Lung (tissue), 17 donors: ENCODE measurements at places on chromosomes 6 and 20.
A peak's percentile ranks its signal among the peaks of the same experiment; 100 is the strongest.

DNA sequence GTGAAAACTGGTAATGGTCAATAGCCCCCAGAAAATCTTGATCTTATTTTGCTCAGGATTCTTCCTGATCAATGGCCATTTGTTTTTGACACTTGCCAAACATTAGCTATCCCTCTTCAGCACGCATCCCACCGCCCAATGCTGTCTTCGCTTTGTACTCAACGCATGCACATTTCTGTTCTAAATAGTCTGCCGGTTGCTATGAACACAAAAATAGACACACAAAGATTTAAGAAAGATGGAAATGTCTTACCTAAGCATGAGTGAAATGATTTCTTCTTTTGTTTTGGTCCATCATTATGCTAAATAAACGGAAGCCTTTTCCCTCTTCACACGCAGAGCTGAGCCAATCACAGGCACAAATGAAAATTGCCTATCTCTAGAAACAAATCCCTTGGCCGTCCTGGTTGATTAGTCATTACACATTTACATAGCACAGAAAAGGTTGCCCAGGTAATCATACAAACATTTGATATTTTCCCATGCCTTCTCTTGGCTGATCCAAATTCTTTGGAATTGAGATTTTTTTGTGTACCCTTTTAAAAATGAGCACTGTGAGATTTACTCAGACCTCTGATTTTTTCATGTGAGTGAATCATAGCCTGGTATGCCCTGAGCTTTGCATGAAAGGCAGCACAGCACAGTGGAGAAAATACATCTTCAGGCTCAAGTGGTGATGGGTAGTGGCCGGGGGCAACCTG lies 70.5 kb upstream of the FAM184A start:
- DNase-seq = no peak

- DNase-seq = no peak
Observed at GRCh38 chr6:168371981-168372711, 52.6 kb upstream of the DACT2 start.

GRCh38 chr6:169776379-169776778 lies 25.0 kb downstream of the ERMARD start:
- no peak for DNase-seq

GRCh38 chr20:1491860-1492642 lies 831 bp upstream of the SIRPB2 start:
- no peak for DNase-seq

DNA sequence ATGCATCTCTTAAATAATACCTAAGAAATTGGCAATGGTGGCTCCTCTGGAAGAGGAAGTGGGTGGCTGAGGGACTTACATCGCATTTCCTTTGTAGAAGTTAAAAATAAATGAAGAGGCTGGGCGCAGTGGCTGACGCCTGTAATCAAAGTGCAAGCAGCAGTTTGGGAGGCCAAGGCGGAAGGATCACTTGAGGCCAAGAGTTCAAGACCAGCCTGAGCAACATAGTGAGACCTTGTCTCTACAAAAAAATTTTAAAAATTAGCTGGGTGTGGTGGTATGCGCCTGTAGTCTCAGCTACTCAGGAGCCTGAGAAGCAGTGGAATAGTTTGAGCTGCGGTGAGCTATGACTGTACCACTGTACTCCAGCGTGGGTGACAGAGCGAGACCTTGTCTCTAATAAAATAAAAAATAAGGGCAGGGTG lies 12.2 kb upstream of the NCOA3 start:
- DNase-seq = no peak

- DNase-seq = no peak
Observed at GRCh38 chr6:168238159-168238909, 81.2 kb downstream of the DACT2 start.

DNA sequence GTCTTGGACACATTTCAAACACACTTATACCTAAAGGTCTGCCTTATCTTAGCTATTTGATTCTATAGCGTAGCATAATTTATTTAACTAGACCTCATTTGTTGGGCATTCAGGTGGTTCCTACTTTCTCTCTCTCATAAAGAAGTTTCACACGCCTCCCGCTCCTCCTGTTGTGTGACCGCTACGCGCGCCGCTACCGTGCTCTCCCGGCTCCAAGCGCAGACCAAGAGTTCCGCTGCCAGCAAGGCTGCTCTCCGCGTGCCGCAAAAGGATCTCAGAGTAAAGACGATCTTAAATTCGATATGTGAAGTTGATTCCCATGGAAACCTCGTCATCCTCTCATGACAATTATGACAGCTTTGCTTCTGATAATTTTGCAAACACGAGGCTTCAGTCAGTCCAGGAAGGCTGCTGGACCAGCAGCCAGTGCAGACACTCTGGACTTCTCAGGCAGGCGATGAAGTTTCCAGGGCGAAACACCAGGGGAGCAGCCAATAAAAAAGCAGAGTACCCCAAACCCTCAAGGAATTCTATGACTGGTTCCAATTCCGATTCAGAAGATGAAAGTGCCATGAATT lies 20.4 kb downstream of the PRSS16 start:
- DNase-seq = no peak

GRCh38 chr6:133298335-133298734 lies 57.2 kb downstream of the EYA4 start:
- DNase-seq = no peak

- DNase-seq = peak; percentile 80
Observed at GRCh38 chr6:44264154-44265006, 971 bp downstream of the NFKBIE start.

GRCh38 chr6:10256113-10256690 lies 158.7 kb downstream of the TFAP2A start:
- DNase-seq = no peak

- DNase-seq = no peak
Observed at GRCh38 chr6:156021746-156022396, 566.2 kb upstream of the NOX3 start.

GRCh38 chr6:148509800-148510581 lies 167.4 kb downstream of the SASH1 start:
- DNase-seq = peak; percentile 91

DNA sequence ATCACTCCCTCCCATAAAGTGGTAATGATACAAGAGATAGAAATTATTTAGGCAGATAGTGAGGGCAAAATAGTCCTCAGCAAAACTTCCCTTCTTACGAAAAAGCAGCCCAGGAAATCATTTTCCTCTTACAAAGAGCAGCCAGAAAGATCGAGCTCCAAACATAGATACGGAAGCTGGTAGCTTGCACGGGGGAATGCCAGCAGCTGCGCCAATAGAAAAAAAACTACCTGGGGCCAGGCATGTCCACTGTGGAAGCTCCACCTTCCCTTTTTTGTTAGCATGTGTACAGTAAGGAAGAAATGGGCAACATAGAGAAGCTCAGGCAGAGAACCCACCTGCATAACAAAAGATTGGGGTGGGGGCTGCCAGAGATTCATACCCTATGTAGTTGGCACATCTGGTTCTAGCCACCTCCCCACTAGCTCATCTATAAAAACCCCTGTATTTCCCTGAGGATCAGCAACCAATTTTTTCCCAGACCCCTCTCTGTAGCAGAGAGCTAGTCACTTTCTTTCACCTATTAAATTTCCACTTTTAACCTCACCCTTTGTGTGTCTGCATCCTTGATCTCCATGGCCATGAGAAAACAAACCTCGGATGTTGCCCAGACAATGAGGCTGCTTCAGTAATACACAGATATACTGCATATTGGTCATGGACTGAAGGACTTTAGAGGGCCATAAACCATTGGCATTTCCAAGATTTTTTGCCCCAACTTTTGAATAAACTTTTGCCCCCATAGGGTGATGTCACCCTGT lies 52.1 kb downstream of the SOD2 start:
- no peak for DNase-seq

DNA sequence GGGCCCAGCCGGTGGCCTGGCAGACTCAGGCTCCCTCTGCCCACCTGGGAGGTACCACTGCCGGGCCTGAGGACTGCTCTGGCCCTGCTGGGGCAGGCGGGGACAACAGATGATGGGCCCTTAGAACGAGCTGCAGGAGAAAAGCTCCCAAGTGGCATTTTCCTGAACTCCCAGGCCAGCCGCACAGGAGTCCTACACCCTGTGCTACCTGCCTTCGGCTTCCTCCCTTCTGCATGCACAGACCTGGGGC lies 41.3 kb downstream of the DSTN start:
- no peak for DNase-seq

- no peak for DNase-seq
Observed at GRCh38 chr6:116412270-116412669, 41.5 kb downstream of the DSE start.

GRCh38 chr6:47671777-47672176 lies 26.6 kb upstream of the ADGRF4 start:
- DNase-seq = no peak

- no peak for DNase-seq
Observed at GRCh38 chr6:143252961-143253360, 192.3 kb downstream of the AIG1 start.

DNA sequence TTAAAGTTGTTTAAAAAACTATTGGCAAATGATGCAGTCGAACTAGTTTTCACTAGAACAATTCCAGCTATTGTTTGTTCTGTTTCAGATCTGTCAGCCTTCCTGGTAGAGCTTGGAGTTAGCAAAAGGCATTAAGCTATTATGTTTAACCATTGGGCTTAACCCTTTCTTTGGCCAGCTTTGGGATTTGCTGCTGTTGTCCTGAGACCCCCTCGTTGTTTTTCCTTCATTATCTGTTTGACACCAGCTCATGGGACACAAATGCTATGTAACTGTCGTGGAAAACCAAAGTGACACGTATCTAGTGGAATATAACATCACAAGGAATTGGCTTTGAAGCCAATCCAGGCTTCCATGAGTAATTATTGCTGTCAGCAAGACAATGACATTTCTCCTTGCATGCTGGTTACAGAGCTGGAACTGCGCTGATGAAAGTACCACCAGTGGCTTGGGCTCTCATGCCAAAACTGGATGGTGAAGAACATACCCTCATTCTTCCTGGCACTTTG lies 96.0 kb downstream of the EYA2 start:
- peak; percentile 39 for DNase-seq

DNA sequence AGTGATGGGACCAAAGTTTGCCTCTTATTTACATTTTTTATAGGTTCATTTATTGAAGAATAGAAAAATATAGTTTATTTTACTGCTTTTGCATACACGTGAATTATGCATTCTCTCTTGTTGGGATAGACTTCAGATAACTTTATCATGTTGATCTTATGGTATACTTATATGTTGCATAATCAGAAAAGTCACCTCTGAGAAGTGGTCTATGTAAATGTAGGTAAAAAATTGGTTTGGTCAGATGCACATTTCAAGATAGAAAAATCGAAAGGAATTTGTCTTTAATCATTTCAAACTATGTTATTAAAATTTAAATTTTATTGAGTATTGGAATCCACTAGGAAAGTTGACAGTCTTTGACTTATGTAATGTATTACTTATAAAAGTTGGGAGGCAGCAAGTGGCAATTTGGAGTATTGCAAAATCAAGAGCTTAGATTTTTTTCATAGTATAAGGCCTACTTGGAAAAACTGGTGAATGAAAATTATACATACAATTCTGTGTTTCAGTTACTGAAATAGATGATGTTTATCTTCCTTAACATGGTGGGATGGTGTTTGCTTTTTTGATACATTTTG lies 2.4 kb downstream of the PHF3 start:
- DNase-seq = no peak

DNA sequence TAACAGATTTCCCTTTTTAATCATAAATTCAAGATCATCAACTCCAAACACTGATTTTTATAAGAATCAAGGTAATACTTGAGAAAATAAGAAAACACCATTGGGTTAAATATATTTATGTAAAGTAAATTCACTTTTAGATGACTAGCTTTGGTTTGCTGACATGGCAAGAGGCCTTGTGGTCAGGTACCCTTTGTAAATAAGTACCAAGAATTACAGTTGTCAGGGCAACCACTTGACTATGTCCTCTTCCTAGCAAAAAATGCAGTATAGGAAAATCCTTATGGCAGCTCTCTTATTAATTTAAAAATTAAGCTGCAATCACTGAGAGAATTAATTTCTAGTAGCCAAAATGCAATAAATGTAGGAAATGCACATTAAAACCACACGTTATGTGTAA lies 153.8 kb downstream of the INSM1 start:
- DNase-seq = no peak

- peak; percentile 35 for DNase-seq
Observed at GRCh38 chr6:97053643-97054411, 129.3 kb downstream of the KLHL32 start.

DNA sequence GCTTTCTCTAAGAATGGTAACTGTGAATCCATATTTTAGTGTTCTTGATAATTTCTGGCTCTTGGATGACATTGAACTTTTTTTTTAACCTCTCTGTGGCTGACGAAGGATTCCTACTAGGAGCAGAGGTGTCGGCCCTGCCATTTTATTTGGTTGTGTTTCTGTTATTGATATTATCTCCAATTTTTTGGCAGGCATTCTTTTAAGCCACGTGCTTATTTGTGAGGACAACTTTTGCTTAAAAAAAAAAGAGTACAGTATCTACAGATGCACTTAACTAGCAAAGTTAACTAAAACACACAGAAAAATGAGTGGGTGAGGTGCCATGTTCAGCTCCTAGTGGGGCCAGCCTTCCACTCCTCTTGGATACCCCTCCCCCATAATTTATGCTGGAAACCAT lies 1.1 kb downstream of the FANCE start:
- no peak for DNase-seq

- no peak for DNase-seq
Observed at GRCh38 chr6:55433446-55434130, 106.3 kb downstream of the GFRAL start.

GRCh38 chr20:38246357-38247165 lies 14.0 kb downstream of the KIAA1755 start:
- DNase-seq = no peak

DNA sequence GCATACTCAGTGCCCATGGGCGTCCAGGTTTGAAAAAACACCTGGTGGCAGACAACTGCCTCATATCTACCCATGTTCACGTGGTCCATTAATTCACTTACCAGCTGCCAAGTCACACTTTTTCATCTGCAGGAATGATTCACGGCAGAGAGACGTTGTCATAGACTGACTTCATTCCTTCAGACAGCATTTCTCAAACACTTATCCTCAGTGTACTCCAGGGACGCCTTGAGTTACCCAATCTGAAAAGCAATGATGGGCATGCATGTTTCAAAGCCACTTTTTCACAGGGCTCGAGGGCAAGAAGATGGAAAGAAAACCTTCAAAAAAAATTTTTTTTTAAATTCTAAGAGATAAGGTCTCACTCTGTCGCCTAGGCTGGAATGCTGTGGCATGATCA lies 6.0 kb downstream of the MMP24OS start:
- no peak for DNase-seq

GRCh38 chr6:122330315-122330714 lies 69.1 kb upstream of the HSF2 start:
- no peak for DNase-seq

GRCh38 chr20:38673725-38674091 lies 50.6 kb upstream of the SLC32A1 start:
- DNase-seq = peak; percentile 48

DNA sequence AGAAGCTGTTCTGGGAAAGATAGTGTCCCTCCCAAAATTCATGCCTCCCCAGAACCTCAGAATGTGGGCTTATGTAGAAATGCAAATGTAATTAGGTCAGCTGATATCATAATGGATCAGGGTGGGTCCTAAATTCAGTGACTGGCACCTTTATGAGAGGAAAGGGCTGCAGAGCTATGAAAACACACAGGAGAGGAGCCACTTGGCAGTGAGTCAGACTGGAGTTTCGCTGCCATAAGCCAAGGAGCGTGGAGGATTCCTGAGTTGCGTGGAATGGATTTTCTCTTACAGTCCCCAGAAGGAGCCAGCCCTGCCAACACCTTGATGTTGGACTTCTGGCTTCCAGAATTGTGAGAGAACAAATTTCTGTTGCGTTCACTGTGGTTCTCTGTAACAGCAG lies 249.8 kb upstream of the PMEPA1 start:
- DNase-seq = no peak

GRCh38 chr6:67210450-67210849 lies 1424.6 kb upstream of the ADGRB3 start:
- DNase-seq = no peak

GRCh38 chr6:33759887-33760629 lies 13.4 kb upstream of the IP6K3 start:
- no peak for DNase-seq
